Naive thymus-derived CD4-positive, alpha-beta T cell (primary cell): ENCODE measurements at places on chromosomes 3 and 15. TPM values are rescaled to one million over a fixed set of nuclear protein-coding genes. Genes with fewer than 3 reads are reported as not detected.

GRCh38 chr3:158722108-158722507, 10.1 kb downstream of the RARRES1 start:
- DNase-seq: peak; percentile 19

- no peak for DNase-seq
Observed at GRCh38 chr15:40300367-40300766, 7.4 kb downstream of the PLCB2 start.

The EPHB3 gene
- total RNA-seq: 0.43 TPM

- no peak for DNase-seq
Observed at GRCh38 chr3:24591661-24592555, 97.3 kb upstream of the THRB start.

- DNase-seq: no peak
Observed at GRCh38 chr15:99680276-99680675, 53.0 kb downstream of the LYSMD4 start.

The CYP8B1 gene
- total RNA-seq: not detected
